KBM-7 (cell line): ENCODE measurements at places on chromosomes 13 and 19.
A peak's percentile ranks its signal among the peaks of the same experiment; 100 is the strongest.

- DNase-seq = no peak
Measured at GRCh38 chr13:103272770-103273169, 206.6 kb upstream of the SLC10A2 start.

GRCh38 chr13:110576070-110576394 is 14.5 kb upstream of the RAB20 start:
- DNase-seq = no peak

- DNase-seq = peak; percentile 95
Measured at GRCh38 chr13:30371649-30372265, 50.5 kb upstream of the UBE2L5 start.

DNA sequence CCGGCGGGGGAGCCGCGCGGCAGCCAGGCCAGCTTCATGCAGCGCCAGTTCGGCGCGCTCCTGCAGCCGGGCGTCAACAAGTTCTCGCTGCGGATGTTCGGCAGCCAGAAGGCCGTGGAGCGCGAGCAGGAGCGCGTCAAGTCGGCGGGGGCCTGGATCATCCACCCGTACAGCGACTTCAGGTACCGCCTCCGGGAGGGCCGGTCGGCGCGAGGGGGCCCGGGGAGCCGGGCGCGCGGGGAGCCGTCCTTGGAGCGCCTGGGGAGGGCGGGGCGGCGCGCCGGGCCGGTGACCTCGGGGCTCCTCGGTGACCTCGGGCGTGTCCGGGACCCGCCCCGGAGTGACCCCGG is 690 bp downstream of the HCN2 start:
- DNase-seq = no peak

GRCh38 chr19:51760697-51761356 is at the start of gene FPR2:
Gene FPR2 (plus strand): TSS chr19:51761180. CDS start chr19:51768659, 7,479 bp downstream.
- no peak for DNase-seq

DNA sequence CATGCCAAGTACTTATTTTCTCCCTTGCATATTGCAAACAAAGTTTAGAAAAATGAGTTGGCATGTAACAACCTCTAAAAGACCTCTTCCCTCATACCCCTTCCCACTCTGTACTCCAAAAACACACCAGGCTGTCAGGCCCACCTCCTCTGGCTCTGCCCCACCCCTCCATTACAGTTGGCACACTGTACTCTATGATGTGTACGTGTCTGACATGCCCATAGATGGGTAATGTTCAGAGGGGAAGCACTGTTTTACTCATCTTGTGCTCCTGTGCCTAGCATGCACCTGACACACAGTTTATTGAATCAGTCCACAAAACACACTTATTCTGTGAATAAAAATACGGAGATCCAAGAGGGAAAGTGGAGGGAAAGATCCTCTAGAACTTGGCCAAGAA is 45.6 kb downstream of the SERPINE3 start:
- DNase-seq = no peak

DNA sequence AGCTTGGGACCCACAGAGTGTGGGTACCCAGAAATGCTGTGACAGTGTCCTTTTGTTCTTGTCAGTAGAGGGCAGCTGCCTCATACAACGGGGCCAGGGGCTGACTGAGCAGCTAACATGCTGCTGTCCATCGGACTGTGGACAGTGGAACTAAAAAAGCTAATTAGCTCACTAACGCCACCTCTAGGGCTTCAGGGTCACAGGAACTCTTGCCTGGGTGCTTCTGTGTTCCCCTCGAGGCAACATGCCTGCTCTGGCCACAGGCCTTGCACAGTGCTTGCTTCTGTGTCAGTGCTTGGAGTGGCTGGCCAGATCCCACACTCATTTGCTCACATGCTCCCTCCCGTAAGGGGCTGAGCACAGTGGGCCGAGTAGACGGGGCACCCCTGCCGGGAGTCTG is 377.0 kb downstream of the OLFM4 start:
- DNase-seq = no peak

GRCh38 chr13:42623916-42624315 is 50.0 kb downstream of the TNFSF11 start:
- DNase-seq = no peak

DNA sequence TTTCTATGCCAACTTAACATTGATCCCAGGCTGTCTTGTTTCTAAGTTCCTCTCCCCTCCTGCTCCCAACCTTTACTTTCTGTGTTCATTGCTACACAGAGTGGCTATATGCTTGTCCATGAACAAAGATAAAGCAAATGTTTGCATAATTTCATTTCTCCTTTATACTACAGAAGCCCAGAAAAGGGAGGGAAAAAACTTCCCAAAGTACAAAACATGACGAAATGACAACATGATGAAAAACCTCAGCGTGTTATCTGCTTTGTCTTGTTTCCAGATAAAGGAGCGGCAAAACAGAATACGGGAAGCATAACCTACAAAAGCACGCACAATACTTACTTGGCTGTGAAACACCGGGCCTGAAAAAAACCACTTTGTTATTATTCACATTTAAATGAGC is 336.8 kb downstream of the DNAJC15 start:
- DNase-seq = no peak

- no peak for DNase-seq
Measured at GRCh38 chr19:13373599-13373998, 132.7 kb downstream of the CACNA1A start.

- no peak for DNase-seq
Measured at GRCh38 chr19:56538761-56539263, at the start of gene ZFP28. Gene ZFP28 (plus strand): TSS chr19:56538948. CDS start chr19:56539019, 71 bp downstream.

DNA sequence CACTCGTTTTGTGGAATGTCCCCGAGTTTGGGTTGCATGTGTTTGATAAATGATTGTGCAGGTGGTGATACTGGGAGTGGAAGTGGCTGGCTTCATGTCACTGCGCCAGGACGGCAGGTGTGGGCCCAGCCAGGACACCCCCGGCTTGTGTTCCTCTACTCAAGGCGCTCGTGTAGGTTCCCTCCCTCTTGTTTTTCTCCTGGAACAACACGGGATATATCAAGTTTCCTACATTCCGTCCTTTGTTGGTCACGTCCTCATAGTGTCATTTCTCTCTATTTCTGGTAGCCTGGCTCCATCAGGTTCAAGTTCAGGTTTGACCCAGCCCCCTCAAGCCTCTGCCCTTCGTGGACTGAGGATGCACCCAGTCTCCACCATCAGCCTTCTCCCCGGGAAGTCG is 16.3 kb downstream of the IL17D start:
- no peak for DNase-seq

DNA sequence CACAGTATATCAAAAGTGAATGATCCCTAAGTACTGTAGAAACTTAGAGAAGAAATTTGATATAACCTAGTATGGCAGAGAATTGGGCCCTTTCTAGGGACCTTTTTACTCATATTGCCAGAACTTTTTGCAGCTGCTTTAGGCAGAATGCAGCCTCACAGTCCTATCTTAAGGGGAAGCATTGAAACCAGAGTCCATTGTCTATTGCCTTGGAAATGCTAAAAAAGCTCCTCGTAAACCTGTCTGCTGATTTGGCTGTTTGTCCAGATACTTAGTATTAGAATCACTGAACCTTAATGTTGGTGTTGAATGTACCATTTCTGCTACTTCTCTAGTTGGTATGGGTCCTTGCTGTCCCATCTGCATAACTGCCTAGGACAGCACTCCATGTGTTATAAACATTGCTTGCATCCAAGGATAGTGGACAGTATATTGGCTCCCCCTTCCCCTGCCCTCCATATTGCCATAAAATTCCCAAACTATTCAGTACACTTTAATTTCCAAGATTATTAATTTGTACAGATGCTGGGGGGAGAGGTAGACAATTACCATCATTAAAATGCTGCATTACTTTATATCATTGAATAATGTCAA is 36.1 kb downstream of the LSM14A start:
- no peak for DNase-seq

- peak; percentile 11 for DNase-seq
Measured at GRCh38 chr13:23159205-23159759, 21.5 kb upstream of the SGCG start.

- no peak for DNase-seq
Measured at GRCh38 chr13:113452942-113453901, at the start of gene ADPRHL1. Gene ADPRHL1 (minus strand): TSS chr13:113453488. CDS start chr13:113453437, 51 bp downstream.

DNA sequence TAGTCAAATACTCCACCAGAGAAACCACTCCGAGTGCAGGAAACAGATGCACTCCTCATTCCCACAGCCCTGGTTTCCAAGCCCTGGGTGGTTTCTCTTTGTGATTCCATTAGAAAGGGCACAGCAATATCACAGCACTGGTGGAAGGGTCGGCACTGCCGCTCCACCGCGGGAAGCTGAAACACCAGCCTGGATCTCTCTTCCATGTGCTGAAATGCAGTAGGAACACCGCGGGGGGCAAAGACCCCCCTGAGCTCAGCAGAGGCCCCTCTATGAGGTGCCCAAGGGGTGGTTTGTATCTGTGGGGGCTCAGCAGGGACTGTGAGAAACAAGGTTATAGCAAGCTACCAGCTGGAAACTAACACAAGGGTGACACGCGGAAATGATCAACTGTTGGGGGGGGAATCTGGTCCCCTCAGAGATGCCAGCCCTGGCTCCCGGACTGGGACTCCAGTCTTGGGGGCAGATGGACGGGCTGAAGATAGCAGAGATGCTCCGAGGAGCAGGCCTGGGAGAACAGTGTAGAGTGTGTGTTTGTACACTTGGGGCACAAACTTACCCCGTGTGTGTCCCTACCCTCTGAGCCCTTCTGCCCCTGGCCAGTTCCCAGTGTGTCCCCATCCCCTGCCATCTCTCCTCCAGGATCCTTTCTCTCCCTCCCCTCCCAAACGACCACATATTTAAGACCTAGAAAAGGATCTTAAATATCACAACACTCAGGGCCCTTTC is 1.8 kb downstream of the ZFR2 start:
- no peak for DNase-seq

GRCh38 chr13:73365252-73365651 is 306.4 kb downstream of the KLF5 start:
- no peak for DNase-seq

DNA sequence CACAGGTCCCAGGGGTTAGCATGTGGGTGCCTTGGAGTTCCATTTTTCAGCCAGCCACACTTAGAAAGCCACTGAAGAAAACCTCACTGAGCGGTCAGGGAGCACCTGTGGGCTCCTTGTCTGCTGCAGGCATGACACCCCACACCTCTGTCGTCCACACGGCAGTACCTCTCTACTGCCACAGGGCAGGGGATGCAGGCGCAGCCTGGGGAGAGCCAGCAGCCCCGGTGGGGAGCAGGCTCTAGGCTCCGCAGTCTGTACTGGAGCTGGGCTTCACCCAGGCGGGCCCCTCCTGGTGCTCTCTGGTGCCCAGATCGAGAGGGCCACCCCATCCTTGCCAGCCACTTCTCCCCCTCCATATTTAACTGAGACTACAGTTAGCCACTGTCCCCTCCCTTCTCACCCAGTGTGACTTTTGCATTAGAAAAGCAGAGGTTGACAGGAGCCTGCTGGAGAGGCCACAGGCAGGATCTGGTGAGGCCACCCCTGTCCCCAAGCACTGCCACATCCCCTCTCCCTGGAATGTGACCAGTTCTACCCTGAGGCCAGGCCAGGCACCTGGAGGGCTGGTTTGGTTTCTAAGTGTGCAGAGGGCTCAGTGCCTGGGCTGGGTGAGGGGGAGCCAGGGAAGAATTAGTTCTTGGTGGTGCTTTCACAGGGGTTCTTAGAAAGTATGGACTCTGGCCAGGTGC is 104.4 kb downstream of the KDM4B start:
- no peak for DNase-seq

GRCh38 chr19:46412650-46413261 is 608 bp downstream of the CCDC8 start:
- no peak for DNase-seq

DNA sequence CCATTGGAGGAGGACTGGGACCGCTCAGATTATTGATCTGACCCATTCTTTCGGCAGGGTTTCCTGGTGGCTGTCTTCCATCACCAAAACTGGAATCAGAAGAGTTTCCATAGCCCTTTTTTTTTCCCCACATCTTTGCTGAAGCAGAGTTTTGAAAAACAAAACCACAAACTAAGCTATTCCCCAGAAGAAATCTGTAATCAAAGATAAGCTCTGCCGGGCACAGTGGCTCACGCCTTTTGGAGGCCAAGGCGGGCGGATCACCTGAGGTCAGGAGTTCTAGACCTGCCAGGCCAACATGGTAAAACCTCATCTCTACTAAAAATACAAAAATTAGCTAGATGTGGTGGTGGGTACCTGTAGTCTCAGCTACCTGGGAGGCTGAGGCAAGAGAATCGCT is 4.2 kb upstream of the ICAM1 start:
- DNase-seq = no peak

DNA sequence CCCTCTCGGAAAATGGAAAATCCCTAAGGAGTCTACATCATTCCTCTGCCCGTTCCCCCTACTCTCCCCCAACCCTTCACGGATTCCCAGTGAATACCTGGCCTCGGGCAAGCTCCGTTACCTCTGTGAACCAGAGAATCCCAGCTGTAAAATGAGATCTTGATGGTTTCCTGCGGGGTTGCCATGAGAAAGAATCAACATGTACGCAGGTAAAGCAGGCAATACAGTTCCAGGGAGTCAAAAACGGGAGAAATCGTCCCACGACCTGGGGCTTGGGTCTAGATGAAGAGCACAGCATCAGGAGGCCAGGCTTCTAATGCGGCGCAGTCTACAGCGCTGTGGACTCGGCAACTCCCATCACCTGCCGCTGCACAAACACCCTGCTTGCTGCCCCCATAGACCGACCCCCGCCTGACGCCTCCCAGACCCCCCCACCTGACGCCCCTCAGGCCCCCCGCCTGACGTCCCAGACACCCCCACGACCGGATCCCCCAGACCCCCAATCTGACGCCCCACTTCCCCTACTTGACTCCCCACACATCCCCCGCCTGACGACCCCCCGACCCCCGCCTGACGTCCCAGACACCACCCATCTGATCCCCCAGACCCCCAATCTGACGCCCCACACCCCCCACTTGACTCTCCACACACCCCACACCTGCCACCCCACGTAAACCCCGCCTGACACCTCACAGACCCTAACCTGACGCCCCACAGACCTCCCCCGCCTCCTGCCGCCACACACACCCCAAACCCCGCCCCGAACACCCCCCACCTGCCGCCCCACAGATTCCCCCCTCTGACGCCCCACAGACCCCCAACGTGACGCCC is 680 bp downstream of the LIG4 start:
- no peak for DNase-seq

DNA sequence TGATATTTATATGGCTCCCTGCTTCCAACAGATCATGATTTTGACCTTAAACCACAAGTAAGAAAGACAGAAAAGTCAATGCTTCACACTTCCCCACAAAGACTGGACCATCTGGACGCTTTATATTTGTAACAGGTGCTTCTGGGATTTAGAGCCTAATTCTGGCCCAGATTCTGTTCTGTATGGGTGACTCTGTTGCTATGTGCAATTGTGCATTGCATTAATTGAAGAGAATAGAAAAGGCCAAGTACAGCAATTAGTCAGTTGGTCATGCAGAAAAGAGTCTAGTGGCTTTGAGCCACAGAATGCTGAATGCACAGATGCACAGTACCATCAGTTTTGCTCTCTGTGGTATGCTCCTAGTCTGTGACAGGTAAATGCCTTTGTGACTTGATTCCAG is 657.4 kb upstream of the ATXN8OS start:
- DNase-seq = no peak

GRCh38 chr19:41531438-41532311 is 44.3 kb upstream of the CEACAM21 start:
- DNase-seq = peak; percentile 98

GRCh38 chr13:51542346-51543242 is 41.7 kb upstream of the WDFY2 start:
- no peak for DNase-seq

- no peak for DNase-seq
Measured at GRCh38 chr13:75312884-75313520, 169.0 kb downstream of the TBC1D4 start.
